ENCODE measurements at places on chromosomes 13 and 19. TPM values are rescaled to one million over a fixed set of nuclear protein-coding genes. Genes with fewer than 3 reads are reported as not detected.

DNA sequence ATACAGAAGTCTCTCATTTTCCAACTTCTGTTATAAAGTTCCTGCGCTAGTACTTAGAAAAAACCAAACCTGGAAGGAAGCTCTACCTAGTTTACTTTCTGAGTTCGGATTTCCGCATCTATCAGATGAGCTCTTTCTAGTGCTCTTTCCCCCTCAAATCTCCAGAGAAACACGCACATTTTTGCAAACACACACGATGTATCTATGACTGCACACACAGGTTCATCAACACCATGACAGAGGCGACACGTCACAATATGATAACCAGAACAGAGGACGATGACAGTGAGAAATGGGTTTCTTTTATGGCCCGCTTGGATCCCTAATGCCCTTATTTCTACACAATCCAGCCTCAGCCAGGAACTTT is 629 bp upstream of the LRRC63 start:
- H3K36me3 ChIP-seq, result no peaks in the 10 kb centered on the region
- H3K4me1 ChIP-seq, result peaks cover 33% of the 10 kb centered on the region
- peak overlapping the region; percentile 88 for H3K4me3 ChIP-seq
- peak overlapping the region; percentile 87 for H3K27ac ChIP-seq
- peak; percentile 21 for DNase-seq
- H3K27me3 ChIP-seq, result no peaks in the 10 kb centered on the region

Gene TLE2
- 1.4 TPM for total RNA-seq

GRCh38 chr13:33426131-33426530 is 140.6 kb upstream of the STARD13 start:
- H3K4me1 ChIP-seq, result no peaks in the 10 kb centered on the region
- H3K27me3 ChIP-seq, result peaks cover 10% of the 10 kb centered on the region
- no peak overlapping the region for H3K4me3 ChIP-seq
- DNase-seq, result no peak
- H3K27ac ChIP-seq, result no peak overlapping the region

- H3K27ac ChIP-seq, result no peak overlapping the region
- H3K4me3 ChIP-seq, result no peak overlapping the region
- DNase-seq, result no peak
- no peaks in the 10 kb centered on the region for H3K27me3 ChIP-seq
Measured at GRCh38 chr13:24134231-24134630, 26.3 kb upstream of the SPATA13 start.

DNA sequence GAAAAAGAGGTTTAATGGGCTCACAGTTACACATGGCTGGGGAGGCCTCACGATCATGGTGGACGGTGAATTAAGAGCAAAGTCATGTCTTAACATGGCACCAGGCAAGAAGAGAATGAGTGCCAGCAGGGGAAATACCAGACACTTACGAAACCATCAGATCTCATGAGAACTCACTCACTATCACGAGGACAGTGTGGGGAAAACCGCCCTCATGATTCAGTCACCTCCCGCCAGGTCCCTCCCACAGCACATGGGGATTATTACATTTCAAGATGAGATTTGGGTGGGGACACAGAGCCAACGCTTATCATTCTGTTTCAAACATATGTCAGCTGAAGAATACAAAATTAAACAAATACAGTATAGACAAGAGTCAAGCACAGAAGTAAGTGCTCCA is 165.1 kb downstream of the PCCA start:
- no peak for DNase-seq
- H3K27ac ChIP-seq, result no peak overlapping the region
- no peaks in the 10 kb centered on the region for H3K4me1 ChIP-seq
- H3K4me3 ChIP-seq, result no peak overlapping the region
- H3K27me3 ChIP-seq, result no peaks in the 10 kb centered on the region

Gene ZNF729
- not detected for total RNA-seq

Gene HRC
- total RNA-seq, result not detected

GRCh38 chr13:67466569-67466968 is 236.4 kb upstream of the PCDH9 start:
- DNase-seq, result no peak
- H3K4me1 ChIP-seq, result no peaks in the 10 kb centered on the region
- no peak overlapping the region for H3K27ac ChIP-seq
- H3K4me3 ChIP-seq, result no peak overlapping the region

DNA sequence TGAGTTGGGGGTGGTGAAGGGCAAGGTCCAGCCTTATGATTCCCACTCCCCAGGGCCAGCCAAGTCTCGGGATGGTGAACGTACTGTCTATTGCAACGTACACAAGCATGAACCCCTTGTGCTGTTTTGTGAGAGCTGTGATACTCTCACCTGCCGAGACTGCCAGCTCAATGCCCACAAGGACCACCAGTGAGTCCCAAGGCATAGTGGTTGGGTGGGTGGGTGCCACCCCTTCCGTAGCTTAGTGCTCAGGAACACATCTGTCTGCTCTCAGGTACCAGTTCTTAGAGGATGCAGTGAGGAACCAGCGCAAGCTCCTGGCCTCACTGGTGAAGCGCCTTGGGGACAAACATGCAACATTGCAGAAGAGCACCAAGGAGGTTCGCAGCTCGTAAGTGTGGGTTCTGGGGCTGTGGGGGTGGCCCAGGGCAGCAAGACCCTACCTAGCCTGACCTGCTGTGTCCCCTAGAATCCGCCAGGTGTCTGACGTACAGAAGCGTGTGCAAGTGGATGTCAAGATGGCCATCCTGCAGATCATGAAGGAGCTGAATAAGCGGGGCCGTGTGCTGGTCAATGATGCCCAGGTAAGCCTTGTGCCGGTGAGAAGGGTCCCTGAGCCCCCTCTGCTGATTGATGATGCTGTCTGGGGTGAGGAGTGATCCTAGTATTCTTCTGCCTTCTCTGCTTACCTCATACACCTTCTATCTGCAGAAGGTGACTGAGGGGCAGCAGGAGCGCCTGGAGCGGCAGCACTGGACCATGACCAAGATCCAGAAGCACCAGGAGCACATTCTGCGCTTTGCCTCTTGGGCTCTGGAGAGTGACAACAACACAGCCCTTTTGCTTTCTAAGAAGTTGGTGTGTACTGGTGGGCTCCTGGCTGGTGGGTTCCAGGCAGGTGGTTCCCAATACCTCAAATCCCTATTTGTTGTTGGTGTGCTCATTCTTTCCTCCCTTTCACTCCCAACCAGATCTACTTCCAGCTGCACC is 3.8 kb downstream of the TRIM28 start:
- peaks cover 10% of the 10 kb centered on the region for H3K27me3 ChIP-seq
- DNase-seq, result no peak
- peaks cover 30% of the 10 kb centered on the region for H3K4me1 ChIP-seq
- peaks cover 54% of the 10 kb centered on the region for H3K36me3 ChIP-seq
- peak overlapping the region; percentile 94 for H3K4me3 ChIP-seq
- H3K27ac ChIP-seq, result peak overlapping the region; percentile 12

- no peak overlapping the region for H3K4me3 ChIP-seq
- no peak overlapping the region for H3K27ac ChIP-seq
- peaks cover 44% of the 10 kb centered on the region for H3K4me1 ChIP-seq
- H3K36me3 ChIP-seq, result peaks cover 14% of the 10 kb centered on the region
Measured at GRCh38 chr19:5635427-5635826, 12.5 kb downstream of the SAFB start.

Gene TRMT1
- 114 TPM for total RNA-seq

DNA sequence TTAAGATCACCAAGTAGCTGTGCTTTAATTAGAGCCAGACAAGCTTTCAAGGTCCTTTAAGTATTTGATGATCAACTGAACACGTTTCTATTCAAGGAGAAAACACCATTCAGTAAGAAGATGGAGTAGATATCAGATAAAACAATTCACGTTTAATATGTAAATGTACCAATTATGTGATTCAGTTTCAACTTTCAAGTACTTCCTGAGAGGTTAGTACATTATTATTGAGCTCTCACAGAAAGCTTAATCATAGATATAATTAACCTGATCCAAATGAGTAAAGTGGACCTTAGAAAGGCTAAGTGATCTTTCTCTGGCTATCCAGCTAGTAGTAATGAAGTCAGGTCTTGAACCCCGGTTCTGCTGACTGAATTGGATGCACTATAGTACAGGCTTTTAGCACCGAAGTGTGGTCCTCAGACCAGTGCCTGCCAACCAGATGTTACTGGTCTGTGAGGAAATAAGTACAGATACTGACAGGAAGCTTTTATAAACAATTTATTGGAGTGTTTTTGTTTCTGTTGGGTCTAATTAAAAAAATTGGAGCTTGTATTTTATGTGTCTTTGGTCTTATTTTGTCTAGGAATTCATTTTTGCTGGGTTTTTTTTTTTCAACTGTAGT is 10.2 kb downstream of the CLN5 start:
- H3K36me3 ChIP-seq, result peaks cover 30% of the 10 kb centered on the region
- H3K4me3 ChIP-seq, result no peak overlapping the region
- no peaks in the 10 kb centered on the region for H3K27me3 ChIP-seq

DNA sequence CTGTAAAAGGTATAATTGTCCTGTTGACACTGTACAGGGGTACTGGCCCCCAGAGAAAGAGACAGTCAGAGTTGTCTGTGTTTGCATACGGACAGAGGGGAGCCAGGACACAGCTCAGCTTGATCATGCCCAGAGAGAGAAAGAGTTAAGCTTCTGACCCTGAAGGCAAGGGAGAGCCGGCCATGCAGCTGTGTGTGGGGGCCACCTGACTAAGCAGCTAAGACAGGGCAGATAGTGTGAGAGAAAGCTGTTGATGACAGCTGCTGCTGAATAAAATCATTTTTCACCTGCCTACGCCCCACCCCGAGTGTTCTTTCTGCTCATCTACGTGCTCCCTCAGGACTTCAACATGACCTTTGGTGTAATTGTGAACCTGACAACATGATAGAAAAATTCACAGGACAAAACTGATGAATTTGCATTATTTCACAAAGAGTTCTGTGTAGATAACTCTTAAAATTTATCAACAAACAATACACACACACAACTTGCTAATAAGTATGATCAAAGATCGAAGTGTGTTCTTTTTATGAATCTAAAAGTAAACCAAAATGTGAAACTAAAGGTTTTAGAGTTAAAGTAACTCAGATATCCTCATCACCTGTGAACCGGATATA is 1294.3 kb upstream of the ATXN8OS start:
- no peaks in the 10 kb centered on the region for H3K4me1 ChIP-seq
- no peaks in the 10 kb centered on the region for H3K27me3 ChIP-seq
